Left colon (tissue), 2 donors: ENCODE measurements at places on chromosomes 3 and 15.

DNA sequence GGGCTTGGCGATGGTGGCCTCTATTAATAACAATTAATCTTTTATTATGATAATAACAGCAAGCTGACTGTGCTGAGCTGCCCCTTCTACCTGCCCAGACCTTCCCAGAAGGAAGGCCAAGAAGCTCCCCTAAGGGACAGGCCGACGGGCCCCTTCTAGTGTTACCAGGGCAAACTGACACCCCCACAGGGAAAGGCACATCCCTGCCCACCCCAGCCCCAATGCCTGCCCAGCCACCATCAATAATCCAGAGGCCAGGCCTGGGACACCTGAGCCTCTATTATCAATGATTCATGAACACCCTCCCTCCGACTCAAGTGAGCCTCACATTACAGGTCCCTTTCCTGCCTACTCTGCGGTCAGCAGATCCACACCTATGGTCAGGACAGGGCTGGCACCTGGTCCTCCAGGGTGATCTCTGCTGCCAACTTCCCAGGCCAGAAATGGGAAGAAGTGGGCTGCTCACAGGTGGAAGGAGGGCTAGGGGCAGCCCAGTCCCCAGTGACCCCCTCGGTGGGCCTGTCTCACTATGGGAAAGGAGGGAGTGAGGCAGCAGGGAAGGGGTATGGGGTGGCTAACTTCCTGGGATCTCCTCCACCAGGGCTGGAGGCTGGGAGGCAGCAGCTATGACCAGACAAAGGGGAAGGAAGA lies 1.8 kb downstream of the TWF2 start:
- no peak for DNase-seq

DNA sequence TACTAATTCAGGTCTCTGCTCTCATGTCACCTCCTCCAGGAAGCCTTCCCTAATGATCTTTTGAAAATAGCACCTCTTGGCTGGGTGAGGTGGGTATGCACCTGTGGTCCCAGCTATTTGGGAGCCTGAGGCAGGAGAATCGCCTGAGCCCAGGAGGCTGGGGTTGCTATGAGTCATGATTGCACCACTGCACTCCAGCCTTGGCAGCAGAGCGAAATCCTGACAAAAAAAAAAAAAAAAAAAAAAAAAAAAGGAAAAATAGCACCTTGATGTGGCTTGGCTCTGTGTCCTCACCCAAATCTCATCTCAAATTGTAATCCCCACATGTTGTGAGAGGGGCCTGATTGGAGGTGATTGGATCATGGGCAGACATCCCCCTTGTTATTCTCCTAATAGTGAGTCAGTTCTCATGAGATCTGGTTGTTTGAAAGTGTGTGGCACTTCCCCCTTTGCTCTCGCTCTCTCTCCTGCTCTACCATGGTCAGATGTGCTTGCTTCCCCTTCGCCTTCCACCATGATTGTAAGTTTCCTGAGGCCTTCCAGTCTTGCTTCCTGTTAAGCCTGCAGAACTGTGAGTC lies 11.2 kb upstream of the RNU6-1 start:
- DNase-seq: no peak

- DNase-seq: no peak
Measured at GRCh38 chr3:10514407-10515069, 9.2 kb upstream of the ATP2B2 start.

DNA sequence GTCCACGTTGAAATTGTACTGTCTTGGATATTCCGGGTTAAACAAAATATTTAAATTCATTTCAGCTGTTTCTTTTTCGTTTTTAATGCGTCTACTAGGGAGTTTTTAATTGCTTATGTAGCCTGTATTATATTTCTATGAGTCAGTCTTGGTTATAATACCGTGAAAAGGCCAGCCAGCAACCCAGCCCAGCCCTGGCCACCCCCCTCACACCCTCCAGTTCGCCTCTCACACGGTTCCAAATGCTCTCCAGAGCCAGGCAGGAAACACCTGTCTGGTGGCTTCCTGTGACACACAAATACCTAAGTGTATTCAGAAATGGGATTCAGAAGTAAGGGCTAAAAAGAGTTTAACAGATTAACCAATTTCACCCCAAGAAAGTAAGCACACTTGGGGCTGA lies 4.4 kb downstream of the SH3BP5 start:
- DNase-seq: no peak

GRCh38 chr3:42300013-42300412 lies 34.0 kb upstream of the CCK start:
- no peak for DNase-seq
